ENCODE measurements at places on chromosomes 2 and 18.

DNA sequence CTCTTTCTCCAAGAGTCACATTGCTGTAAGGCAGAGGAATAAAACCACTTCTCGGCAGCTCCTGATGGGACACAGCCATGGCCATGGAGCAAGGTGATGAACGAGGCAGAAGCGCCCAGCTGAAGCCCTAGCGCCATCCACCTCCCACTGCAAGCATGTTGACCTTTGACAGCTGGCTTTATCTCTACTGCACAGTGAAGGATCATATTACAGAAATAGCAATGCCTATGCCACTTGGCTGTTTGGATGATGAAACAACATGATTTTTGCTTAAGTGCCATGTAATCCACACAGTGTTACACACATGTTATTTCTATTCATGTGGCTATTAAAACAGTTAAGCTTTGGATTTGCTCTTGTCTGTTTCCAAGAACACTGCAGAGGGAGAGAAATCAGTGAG lies 167.7 kb downstream of the VAPA start:
- DNase-seq, result no peak

GRCh38 chr2:9256147-9256546 lies 49.5 kb downstream of the ASAP2 start:
- DNase-seq, result no peak

DNA sequence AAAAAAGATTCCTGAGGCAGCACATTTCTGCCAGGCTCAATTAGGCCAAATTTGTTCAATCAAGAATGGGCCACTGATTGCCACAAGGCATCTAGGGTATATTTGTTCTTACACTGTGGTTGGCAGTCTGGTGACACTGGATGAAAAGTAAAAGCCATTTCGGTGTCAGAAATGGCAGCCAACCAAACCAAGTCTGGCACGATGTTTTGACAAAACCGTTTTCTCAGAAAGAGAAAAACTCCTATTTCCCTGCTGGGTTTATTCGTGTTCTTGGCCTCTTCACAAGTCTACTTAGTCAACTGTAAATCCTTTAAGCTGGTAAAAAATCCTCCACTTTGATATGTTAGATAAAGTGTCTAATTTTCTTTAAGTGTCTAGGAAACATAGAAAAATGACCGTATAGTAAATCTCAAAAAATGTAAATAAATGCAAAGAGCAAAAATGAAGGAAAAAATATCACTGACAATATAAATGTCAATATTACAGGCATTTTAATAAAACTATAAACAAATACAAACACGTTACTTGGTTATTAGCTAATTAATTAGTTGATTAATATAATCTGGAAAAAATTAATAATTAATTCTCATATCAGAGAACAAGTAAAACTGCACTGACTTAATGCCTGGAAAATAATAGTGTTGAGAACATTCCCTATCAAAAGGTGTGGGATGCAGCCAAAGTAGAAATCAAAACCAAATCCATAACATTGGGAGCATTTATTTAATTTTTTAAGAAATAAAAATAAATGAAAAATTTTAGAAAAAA lies 182.0 kb upstream of the ZNF804A start:
- no peak for DNase-seq

- no peak for DNase-seq
Observed at GRCh38 chr18:79402209-79402576, 6.5 kb downstream of the NFATC1 start.
